Astrocyte (in vitro differentiated cells and primary cell): ENCODE measurements at places on chromosomes 5 and 9. TPM values are rescaled to one million over a fixed set of nuclear protein-coding genes. Genes with fewer than 3 reads are reported as not detected.

GRCh38 chr5:58764199-58764598 is 181.3 kb downstream of the RAB3C start:
- H3K4me1 ChIP-seq: no peaks in the 10 kb centered on the region
- no peak overlapping the region for H3K4me3 ChIP-seq
- no peak overlapping the region for H3K27ac ChIP-seq
- no peaks in the 10 kb centered on the region for H3K27me3 ChIP-seq
- no peak for DNase-seq

DNA sequence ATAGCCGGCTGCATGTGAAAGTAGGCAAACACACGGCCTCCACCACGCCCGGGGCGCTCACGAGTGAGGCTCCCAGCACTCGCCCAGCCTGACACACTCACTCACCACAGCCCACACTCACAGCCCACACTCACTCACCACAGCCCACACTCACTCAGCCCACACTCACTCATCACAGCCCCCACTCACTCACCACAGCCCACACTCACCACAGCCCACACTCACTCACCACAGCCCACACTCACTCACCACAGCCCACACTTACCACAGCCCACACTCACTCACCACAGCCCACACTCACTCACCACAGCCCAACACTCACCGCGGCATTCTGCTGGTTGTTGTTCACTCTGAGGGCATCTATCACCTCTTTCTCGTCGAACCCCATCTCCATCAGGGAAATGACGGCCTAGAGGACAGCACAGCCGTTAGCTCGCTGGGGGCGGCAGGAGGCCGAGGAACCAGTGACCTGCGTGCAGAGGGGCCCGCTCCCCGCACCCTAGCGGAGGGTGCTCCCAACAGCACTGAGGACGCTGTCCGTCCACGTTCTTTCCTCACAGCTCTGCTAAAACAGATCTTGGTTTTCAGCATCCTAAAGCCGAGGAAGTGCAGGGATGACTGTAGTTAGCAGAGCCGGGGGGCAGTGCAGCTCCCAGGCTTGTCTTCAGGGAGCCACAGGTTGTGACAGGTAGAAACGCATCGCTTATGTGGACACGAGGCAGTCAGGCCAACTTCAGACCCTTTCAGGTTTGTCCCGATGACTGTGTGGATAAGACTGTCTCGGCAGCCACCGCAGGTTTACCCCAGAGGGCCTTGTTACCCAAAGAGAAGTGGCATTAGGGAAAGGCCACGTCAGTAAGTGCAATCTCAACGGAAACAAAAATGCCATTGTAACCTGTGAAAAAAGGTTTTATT is 21.6 kb downstream of the UBAC1 start:
- no peak for DNase-seq
- no peaks in the 10 kb centered on the region for H3K4me1 ChIP-seq
- no peak overlapping the region for H3K4me3 ChIP-seq
- H3K27me3 ChIP-seq: no peaks in the 10 kb centered on the region
- peaks cover 4% of the 10 kb centered on the region for H3K36me3 ChIP-seq

DNA sequence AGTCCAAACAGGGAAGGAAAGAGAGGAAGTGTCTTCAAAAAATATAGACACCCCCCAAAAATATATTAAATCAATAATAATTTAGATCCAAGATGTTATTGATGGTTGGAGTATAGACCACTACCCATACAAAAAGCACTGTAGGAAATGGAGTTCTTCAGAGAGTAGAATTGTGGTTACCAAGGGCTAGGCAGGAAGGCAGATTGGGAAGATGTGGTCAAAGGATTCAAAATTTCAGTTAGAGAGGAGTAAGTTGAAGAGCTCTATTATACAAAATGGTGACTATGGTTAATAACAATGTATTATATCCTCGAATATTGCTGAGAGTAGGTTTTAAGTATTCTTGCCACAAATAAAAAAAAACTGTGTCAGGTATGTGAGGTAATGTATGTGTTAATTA is 149.4 kb downstream of the CWC27 start:
- H3K4me3 ChIP-seq: no peak overlapping the region
- H3K27me3 ChIP-seq: no peaks in the 10 kb centered on the region
- H3K27ac ChIP-seq: no peak overlapping the region
- peaks cover 7% of the 10 kb centered on the region for H3K4me1 ChIP-seq
- H3K36me3 ChIP-seq: no peaks in the 10 kb centered on the region
- DNase-seq: no peak

Gene TPPP
- total RNA-seq: 1.9 and 2.2 TPM in 2 replicates

DNA sequence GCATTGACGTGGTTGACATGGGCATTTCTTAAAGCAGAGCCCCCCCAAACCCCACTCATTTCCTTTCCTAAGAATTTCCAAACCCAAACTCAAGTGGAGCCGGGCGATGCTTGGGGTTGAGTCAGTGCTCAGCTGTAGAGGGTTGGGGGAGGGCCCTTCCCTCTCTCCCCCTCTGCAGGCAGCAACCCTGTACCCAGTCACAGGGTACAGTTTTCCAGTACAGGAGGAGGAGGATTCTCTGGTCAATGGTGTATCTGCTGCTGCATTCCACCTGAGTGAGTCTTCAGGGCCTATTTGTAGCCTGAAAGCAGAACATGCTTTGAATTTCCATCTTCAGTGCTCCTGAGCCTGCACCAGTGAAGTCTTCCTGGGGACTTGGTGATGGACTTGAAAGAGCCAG is 55.8 kb downstream of the ENTREP1 start:
- no peaks in the 10 kb centered on the region for H3K27me3 ChIP-seq
- H3K4me3 ChIP-seq: no peak overlapping the region
- H3K36me3 ChIP-seq: no peaks in the 10 kb centered on the region
- DNase-seq: peak; percentile 53
- H3K4me1 ChIP-seq: peaks cover 36% of the 10 kb centered on the region

GRCh38 chr9:112861638-112862555 is 28.8 kb downstream of the SLC46A2 start:
- H3K4me3 ChIP-seq: no peak overlapping the region
- no peaks in the 10 kb centered on the region for H3K4me1 ChIP-seq
- no peaks in the 10 kb centered on the region for H3K27me3 ChIP-seq
- DNase-seq: peak; percentile 16
- no peaks in the 10 kb centered on the region for H3K36me3 ChIP-seq

- H3K27ac ChIP-seq: no peak overlapping the region
- no peaks in the 10 kb centered on the region for H3K36me3 ChIP-seq
- DNase-seq: no peak
- peaks cover 16% of the 10 kb centered on the region for H3K4me1 ChIP-seq
- no peaks in the 10 kb centered on the region for H3K27me3 ChIP-seq
Measured at GRCh38 chr9:70477907-70478480, 63.5 kb upstream of the KLF9 start.
